ENCODE measurements at places on chromosomes 7 and 10.

DNA sequence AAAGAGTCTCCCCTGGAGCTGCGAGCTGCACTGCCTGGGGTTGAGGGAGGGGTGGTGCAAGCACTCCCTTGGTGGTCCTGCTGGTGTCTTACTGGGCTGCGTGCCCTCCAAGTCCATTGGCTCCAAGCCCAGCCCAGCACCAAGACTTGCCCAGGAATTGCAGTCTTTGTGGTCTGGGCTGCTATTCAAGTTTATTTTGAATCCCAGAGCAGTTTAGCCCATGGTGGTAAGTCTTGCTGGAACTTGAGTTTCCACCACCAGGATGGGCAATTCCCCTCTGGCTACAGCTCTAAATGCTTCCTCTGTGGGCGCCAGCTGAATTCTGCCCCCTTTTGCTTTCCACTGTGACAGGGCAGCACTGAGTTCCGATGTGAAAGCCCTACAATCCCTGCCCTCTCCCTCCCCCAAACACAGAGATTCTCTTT, 25.1 kb downstream of the GALNT11 start:
- no peak for DNase-seq

DNA sequence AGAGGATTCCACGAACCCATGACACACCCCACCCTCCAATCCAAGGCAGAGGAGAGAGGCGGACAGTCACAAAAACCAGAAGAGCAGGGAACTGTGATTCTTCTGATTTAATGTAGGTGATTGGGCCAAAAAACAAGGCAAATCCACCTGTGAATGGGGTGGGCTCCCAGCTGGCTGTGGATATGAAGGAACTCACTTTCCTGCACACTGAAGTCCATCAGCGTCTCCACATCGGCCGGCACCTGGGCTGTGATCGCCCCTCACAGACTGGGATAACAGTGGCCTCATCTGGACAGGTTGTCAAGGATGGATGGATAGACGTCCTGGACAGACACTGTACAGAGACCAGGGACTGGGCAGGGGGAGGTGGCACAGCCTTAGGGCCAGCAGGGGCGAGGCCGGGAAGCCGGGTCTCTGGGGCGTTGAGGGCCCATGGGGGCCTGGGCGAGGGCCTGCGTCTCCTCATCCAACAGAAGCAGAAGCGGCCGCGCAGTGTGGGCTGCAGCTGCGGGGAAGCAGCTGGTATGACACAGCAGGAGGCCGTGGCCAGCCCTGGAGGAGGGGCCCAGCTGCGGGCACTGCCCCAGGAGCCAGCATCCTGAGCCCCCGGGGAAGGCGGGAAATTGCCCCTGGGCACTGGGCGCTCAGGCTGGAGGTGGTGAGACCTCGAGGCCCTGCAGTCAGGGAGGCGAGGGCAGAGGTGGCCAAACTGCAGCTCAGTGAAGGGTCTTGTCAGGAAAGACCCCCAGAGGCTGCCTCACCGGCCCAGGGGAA, 54.2 kb downstream of the DIP2C start:
- DNase-seq: no peak

DNA sequence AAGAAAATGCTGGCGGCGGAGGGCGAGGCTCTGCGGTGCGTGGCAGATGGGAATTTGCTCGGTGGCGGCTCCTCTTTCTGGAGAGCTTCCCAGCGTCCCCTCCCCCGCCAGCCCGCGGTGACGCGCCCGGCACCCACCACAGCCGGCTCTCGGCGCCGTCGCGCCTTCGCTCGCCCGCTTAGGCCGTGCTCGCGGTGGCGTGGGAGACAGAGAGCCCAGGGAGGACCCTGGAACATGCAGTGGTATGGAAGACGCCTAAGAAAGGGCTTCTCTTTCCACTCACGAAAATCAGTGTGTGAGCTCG, 576 bp upstream of the CSGALNACT2 start:
- peak; percentile 20 for DNase-seq

DNA sequence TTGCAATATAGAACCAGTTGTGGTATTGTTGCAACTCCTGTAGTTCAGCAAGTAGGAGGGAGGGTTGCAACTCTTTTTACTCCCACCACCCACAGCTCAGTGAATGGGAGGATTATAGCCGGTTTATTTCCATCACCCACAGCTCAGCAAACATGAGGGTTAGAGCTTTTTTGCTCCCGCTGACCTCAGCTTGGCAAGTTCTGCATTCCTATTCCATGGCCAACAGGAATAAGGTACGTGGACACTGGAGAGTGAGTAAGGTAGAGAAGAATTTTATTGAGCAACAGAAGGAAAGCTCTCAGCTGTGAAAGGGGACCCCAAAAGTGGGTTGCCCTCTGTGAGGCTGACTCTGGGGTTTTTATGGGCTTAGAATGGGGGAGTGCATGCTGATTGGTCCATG, 167.1 kb upstream of the SMIM30 start:
- no peak for DNase-seq

DNA sequence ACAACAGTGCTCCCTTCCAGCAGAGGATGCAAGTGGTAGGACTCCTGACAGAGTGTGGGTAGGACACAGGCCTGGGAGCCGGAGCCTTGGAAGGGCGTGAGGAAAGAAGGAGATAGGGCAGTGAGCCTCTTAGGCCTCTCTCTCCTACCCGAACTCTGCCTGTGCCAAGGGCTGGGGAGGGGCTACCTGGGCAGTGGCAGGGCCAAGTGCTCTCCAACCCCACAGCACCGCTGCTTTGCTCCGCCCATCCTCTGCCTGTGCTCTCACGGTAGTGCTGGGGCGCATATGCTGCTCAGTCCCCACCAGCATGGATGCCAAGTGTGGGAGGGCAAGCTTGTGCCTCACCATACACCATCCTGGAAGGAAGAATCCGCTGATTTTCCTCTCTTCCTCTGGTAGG, 7.5 kb downstream of the FAM131B start:
- DNase-seq: no peak

DNA sequence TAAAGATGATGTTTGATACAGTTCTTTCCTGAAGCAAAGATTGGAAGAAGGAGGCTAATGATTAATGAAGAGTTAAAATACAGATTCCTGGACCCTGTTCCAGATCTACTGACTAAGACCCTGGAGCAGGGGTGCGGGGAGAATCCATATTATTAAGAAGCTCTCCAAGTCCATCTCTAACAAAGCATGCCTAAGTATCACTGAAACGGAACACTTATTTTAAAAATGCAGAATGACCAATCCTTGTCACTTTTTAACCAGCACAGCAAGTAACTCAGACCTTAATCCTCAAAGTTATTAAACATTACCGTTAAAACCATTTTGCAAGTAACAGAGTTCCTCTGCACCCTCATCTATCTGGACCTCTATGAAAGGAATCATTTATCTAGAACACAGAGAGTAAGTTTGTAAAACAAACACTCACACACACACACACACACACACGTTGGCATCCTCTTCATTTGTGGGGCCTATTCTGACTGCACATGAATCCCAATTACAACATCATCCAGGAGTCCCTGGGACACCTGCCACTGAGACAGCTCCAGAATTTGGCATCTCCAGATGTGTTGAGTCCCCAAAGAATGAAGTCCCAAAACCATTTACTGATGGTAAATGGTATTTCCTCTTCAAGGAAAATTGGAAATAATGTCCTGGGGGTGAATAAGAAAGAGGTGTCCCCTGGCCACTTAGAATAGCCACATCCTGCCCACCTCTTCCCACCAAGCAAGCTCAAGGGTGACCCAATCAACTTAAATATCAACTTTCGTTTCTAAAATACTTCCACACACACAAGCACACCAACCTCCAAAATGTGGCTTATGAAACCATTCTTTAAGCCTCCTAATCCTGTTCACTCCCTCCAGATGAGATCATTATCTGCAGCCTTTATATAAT, 117.5 kb downstream of the PARD3 start:
- no peak for DNase-seq

DNA sequence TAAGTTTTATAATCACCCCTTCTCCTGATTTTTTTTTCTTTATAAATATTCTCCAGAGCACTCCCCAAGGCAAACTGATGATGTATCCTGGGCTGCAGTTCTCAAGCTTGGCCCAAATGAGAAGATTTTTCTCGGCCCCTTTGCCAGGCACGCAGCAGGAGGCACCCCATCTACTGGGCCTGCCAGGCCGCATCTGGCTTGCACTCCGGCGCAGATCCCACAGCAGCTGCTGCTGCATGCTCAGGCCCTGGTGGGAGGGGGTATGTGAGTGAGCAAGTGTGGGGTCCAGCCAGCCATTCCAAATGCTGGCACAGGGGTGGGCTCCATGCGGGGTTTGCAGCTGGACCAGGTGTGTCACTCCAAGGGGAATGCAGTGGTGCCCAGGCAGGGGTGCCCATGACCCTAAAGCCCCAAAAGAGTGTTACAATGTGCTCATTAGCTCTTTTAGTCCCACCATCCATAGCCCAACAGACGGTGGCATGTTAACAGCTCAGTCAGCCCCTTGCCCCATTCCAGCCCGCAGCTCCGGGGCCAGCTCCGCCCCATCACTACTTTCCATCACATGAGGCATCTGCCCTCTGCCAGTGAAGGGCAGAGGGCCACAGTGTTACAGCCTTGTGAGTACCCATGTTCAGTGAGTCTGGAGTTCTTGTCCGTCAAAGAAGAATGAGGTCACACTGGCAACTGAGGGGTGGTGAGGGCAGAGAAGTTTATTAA, 25.9 kb downstream of the OAT start:
- DNase-seq: no peak

DNA sequence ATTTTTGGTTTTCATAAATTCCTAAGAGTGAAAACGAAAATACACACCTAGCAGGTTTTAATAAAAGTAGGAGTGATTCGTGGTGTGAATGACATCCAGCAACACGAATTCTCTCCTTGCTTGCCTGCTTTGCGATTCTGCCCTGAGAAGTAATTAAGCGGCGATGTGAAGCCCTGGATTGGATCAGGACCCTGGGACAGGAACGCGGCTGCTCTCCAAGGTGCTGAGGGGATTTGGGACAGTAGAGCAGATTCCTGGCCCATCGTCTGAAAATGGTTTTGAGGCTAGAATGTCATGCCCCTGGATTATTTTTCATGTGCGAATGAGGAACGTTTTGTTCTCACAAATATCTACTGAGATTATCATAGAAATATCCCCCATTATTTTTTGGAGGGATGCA, 7.8 kb downstream of the NPS start:
- no peak for DNase-seq

Data from stimulated activated CD4-positive, alpha-beta T cell treated with anti-CD3 and anti-CD28 coated beads, Interleukin-15, amount 100 ng/mL, for 48 hours (primary cell).